Stromal cell of bone marrow (primary cell): ENCODE measurements at places on chromosomes 4 and X.
A peak's percentile ranks its signal among the peaks of the same experiment; 100 is the strongest.

DNA sequence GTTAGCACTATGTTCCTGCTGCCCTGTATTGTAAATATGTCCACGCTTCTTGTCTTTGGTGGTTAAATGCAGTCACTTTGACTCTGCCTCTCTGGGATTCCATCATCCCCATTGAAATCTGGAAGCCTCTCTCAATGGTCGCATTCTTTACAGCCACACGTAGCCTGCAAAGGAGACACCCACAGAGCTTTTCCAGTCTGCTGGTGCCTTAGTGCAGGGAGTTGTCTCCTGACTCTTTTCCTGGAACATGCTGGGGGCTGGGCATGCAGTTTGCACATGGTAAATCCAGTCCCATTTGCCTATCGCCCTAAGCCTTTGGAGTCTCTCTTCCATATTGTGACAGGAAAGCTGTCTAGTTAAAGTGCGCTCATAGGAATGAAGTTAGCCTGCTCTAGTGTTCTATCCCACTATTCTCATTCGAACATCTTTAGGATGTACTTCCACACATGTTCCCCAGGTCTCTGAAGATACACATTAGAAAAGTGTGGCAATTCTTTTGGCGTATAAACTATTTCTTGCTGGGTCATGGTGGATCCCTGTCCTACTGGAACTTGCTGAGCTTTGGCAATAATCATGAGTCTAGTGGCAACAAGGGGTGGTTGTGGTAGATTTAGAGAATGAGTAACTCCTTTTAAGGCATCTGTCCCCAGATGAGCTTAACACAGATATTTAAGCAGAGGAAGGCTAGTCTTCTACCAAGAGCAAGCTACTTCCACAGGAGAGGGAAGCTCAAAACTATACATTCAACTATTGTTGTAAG lies 33.7 kb downstream of the COQ2 start:
- no peak for DNase-seq

GRCh38 chr4:185722029-185722316 lies 90.0 kb downstream of the SORBS2 start:
- no peak for DNase-seq

GRCh38 chr4:86122404-86122803 lies 237.4 kb downstream of the MAPK10 start:
- DNase-seq: no peak

- DNase-seq: no peak
Observed at GRCh38 chr4:84826681-84827080, 139.8 kb downstream of the WDFY3 start.

- no peak for DNase-seq
Observed at GRCh38 chr4:53841711-53842110, 222.7 kb downstream of the CHIC2 start.

GRCh38 chrX:72254816-72255215 lies 16.0 kb upstream of the ERCC6L start:
- DNase-seq: no peak

GRCh38 chr4:109183931-109184490 lies 118.4 kb downstream of the COL25A1 start:
- DNase-seq: no peak

GRCh38 chrX:23012162-23012561 lies 12.4 kb downstream of the DDX53 start:
- DNase-seq: no peak

DNA sequence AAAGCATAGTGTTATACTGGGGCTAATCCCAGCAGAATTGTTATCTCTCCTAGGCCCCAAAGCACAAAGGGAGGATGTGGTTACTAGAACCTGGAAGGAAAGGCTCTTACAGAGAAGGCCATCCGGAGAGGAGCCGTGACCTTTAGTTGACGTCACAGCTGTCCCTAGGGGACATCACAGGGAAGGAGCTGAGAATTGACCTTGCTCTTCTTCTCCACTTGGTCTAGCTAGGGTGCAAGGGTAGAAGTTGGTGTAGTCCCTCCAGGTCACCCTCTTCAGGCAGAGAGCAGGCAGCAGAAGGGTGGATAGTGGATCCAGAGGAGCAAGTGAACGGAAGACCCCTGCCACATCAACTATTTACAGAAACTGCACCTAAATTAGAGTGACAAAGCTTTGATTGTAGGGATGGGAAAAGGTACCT lies 22.8 kb upstream of the FGF2 start:
- no peak for DNase-seq

GRCh38 chr4:3779509-3779908 lies 13.3 kb downstream of the ADRA2C start:
- DNase-seq: no peak

DNA sequence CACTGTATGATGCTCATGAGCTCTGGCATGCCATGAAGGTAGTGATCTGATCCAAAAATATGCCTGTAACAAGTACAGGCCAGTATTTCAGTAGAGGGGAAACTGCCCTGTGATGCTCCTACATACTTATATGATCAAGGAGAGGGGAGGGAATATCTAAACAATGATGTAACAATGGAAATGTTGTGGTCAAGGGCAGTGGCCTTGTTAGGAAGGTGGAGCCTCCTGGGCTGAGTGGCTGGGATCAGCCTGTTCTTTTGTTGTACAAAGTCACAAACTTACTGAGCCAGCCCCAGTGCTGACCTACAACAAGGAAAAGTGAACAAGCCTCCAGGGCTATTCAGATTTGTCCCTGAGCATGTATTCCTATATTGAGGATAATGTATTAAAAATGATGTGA lies 70.3 kb downstream of the ANXA10 start:
- DNase-seq: no peak

DNA sequence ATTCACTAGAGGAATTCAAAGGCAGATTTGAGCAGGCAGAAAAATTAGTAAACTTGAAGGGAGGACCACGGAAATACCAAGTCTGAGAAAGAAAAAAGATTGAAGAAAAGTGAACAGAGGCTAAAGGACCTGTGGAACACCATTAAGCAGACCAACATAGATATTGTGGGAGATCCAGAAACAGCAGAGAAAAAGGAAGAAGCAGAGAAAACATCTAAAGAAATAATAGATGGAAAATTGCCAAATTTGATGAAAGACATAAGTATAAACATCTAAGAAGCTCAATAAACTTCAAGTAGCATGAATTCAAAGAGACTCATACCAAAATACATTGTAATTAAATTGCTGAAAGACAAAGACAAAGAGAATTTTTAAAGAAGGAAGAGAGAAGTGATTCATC lies 31.0 kb downstream of the ADAMTS3 start:
- DNase-seq: no peak

- peak; percentile 80 for DNase-seq
Observed at GRCh38 chr4:1939664-1940509, 68.7 kb downstream of the NSD2 start.

- no peak for DNase-seq
Observed at GRCh38 chr4:6926081-6926480, 16.5 kb downstream of the TBC1D14 start.

- peak; percentile 95 for DNase-seq
Observed at GRCh38 chr4:94976371-94977011, 218.7 kb downstream of the BMPR1B start.

- no peak for DNase-seq
Observed at GRCh38 chr4:173177232-173177631, 8.6 kb downstream of the GALNT7 start.

DNA sequence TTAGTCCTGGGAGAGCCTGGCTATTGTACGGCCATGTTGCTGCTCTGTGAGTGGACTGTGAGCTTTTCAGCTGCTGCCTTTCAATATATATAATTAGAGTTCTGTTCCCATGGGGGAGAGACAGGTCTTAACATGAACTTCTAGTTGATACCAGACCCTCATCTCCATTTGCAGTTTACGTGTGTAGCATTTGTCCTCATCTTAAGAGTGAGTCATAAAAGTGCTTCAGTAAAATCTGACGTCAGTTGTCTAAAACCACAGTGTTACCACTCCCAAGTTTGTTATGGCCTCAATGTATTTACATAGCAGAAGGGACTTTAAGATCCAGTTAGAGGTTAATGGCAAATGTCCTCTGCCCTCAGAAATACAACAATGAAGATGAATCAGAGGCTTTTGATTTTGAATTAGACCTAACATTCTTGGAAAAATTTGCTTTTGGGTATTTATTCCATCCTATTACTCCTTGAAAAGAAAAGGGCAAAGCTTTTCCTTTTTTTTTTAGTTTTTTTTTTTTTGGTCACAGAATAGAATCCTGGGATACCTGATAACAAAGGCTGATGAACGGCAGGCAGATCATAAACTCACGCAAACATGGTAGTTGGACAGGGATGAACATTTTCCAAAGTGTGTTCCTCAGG lies 38.6 kb downstream of the PHOX2B start:
- peak; percentile 28 for DNase-seq

GRCh38 chr4:156945532-156945931 lies 26.1 kb downstream of the PDGFC start:
- DNase-seq: no peak

DNA sequence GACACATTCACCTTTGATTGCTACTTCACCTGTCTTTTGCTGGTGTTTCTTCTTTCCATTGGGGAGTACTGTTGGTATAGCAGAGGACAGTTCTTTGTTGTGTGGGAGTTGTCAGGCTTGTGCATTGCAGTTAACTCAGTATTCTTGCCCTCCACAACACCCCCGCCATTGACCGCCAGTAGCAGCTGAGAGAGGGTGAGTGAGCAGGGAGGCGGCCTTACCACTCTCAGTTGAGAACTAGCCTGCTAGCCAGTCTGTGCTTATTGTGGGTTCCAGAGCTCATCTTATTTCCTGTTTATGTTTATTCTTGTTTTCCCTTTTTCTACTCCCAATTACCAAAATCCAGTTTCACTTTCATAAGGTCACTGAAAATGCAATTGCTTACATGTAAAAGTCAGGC lies 52.2 kb downstream of the STIM2 start:
- no peak for DNase-seq

DNA sequence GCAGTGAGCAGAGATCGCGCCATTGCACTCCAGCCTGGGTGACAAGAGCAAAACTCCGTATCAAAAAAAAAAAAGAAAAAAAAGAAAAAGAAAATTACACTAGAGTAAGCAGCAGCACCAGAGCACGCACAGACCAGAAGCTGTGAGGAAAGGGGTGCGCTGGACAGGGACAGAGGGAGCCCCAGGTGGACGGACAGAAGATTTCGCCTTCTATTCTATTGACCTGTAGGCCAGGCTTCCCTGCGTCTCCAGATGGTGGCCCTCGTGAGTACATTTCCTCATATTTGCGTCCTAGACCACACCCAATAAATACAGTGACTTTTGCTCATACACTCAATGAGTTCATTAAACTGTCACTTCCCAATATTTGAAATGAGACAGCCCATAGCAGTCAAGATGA lies 19.1 kb downstream of the MTNR1A start:
- DNase-seq: no peak

- peak; percentile 44 for DNase-seq
Observed at GRCh38 chr4:139171876-139172691, 4.9 kb downstream of the ELF2 start.

GRCh38 chr4:177403746-177404145 lies 38.5 kb downstream of the AGA start:
- DNase-seq: no peak

- DNase-seq: no peak
Observed at GRCh38 chr4:24453951-24454350, 130.4 kb downstream of the DHX15 start.

- no peak for DNase-seq
Observed at GRCh38 chr4:152344001-152344400, 191.9 kb downstream of the FBXW7 start.

DNA sequence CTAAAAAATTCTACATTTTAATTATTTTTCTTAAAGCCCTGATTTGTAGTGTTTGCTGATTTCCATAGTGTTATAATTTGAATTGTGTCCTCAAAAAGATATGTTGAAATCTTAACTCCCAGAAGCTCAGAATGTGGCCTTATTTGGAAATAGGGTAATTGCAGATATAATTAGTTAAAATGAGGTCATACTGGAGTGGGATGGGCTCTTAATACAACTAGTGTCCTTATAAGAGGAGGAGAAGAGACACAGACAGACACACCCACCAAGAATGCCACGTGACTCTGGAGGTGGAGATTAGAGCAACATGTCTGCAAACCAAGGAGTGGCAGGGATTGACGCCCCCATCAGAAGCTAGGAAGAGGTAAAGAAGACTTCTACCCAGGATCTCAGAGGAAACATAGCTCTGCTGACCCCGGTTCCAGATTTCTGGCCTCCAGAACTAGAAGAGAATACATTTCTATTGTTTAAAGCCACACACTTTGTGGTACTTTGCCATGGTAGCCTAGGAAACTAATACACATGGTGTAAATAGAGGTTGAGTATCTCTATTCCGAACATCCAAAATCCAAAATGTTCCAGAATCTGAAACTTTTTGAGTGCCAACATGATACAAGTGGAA lies 70.5 kb upstream of the IRF2 start:
- DNase-seq: no peak

GRCh38 chr4:152962150-152962549 lies 26.0 kb downstream of the FHDC1 start:
- no peak for DNase-seq

DNA sequence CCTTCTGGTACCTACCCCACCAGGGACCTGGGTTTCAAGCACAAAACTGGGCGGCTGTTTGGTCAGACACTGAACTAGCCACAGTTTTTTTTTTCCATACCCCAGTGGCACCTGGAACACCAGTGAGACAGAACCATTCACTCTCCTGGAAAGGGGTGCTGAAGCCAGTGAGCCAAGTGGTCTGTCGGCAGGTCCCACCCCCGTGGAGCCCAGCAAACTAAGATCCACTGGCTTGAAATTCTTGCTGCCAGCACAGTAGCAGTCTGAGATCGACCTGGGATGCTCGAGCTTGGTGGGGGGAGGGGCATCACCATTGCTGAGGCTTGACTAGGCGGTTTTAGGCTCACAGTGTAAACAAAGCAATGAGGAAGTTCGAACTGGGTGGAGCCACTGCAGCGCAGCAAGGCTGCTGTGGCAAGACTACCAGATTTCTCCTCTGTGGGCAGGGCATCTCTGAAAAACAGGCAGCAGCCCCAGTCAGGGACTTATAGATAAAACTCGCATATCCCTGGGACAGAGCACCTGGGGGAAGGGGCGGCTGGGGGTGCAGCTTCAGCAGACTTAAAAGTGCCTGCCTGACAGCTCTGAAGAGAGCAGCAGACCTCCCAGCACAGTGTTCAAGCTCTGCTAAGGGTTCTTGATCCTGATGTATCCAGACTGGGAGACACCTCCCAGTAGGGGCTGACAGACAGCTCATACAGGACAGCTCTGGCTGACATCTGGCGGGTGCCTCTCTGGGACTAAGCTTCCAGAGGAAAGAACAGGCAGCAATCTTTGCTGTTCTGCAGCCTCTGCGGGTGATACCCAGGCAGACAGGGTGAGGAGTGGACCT lies 223.0 kb downstream of the COX18 start:
- no peak for DNase-seq

DNA sequence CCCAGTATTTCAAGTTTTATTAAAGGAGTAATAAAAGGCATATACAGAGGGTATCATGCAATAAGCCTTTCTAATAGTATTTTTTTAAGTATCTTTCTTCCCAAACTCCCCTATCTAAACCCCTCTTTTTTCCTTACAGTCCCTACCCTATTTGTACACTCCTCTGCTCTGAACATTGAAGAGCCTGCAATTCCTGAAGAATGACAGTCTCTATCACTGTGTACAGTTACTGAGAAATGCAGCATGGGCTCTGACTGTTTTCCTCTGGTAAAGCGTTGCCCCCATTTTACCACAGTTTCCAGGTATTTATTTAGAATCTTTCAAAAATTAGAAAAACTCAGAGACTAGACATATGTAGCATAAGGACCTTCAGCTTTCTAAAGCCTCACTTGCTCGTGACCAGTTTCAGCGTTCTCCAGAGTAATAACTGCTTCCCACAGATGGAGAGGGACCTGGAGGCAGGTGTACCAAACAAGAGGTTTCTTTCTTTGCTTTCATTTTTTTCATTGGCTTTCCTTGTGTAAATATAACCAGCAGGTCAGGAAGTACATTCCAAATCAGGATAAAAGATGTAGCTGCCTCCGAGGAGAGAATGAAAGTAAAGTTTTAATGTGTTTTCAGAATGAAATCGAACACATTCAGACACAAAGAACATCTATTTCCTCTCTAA lies 230.8 kb downstream of the CFAP299 start:
- no peak for DNase-seq
